Camera-type eye (tissue), 1 donor: ENCODE measurements at places on chromosomes 1 and 21. TPM values are rescaled to one million over a fixed set of nuclear protein-coding genes. Genes with fewer than 3 reads are reported as not detected.

Gene ASPM
- total RNA-seq: 20.5 TPM

Gene CDK18
- total RNA-seq: 7.0 TPM

Gene F13B
- not detected for total RNA-seq

Gene AGMAT
- total RNA-seq: 1.2 TPM

Gene PBXIP1
- 118 TPM for total RNA-seq

Gene TCHH
- total RNA-seq: 0.66 TPM

Gene LYSMD1
- total RNA-seq: 19.3 TPM

Gene KLHL17
- total RNA-seq: 12.9 TPM

Gene KCNE2
- not detected for total RNA-seq

Gene EPHB2
- total RNA-seq: 118 TPM

Gene KCNT2
- total RNA-seq: 18.0 TPM

Gene SELL
- total RNA-seq: 5.2 TPM

Gene FCRL6
- 0.16 TPM for total RNA-seq

Gene H3-3A
- total RNA-seq: 625 TPM

Gene TRPM2
- 3.0 TPM for total RNA-seq

Gene ARTN
- 2.4 TPM for total RNA-seq

Gene ENSA
- total RNA-seq: 112 TPM

Gene UMODL1
- total RNA-seq: 0.16 TPM

Gene F5
- total RNA-seq: 11.3 TPM

Gene LCE3D
- total RNA-seq: not detected

Gene XCL1
- not detected for total RNA-seq

Gene ST6GALNAC3
- 39.9 TPM for total RNA-seq

Gene CD34
- total RNA-seq: 54.6 TPM

Gene SV2A
- 38.3 TPM for total RNA-seq

Gene BSND
- not detected for total RNA-seq

Gene HIVEP3
- total RNA-seq: 4.7 TPM

Gene LRRC38
- 1.6 TPM for total RNA-seq

Gene A3GALT2
- total RNA-seq: 0.66 TPM

Gene OR10Z1
- not detected for total RNA-seq

Gene KRTAP13-2
- not detected for total RNA-seq

Gene C4BPA
- total RNA-seq: not detected

Gene SUSD4
- 12.1 TPM for total RNA-seq

Gene GBP7
- total RNA-seq: not detected

Gene DHX9
- total RNA-seq: 271 TPM

Gene CD160
- total RNA-seq: not detected

Gene SLC16A4
- 13.6 TPM for total RNA-seq

Gene TLR5
- 4.9 TPM for total RNA-seq

Gene BATF3
- total RNA-seq: 1.1 TPM

Gene NES
- 87.1 TPM for total RNA-seq

Gene LCE6A
- total RNA-seq: not detected

Gene CNKSR1
- 8.4 TPM for total RNA-seq

Gene ALG6
- 27.1 TPM for total RNA-seq

Gene FAM167B
- total RNA-seq: 2.1 TPM

Gene NGF
- 3.4 TPM for total RNA-seq

Gene DNASE2B
- 3.0 TPM for total RNA-seq

Gene FAM151A
- not detected for total RNA-seq

Gene S100A7
- total RNA-seq: not detected

Gene NBPF15
- total RNA-seq: 40.8 TPM

Gene FCRL5
- not detected for total RNA-seq

Gene NUF2
- 14.2 TPM for total RNA-seq
